Placental epithelial cell (primary cell): ENCODE measurements at places on chromosomes 7 and 10. TPM values are rescaled to one million over a fixed set of nuclear protein-coding genes. Genes with fewer than 3 reads are reported as not detected.

PRLHR gene
- total RNA-seq = under 0.01 TPM in 1 of 2 replicates, not detected in the other

HOXA2 gene
- 0.65 and 4.7 TPM in 2 replicates for total RNA-seq

NEUROG3 gene
- total RNA-seq = not detected in 2 replicates

MYOZ1 gene
- total RNA-seq = 0.43 and 0.79 TPM in 2 replicates

OR2A12 gene
- total RNA-seq = not detected in 2 replicates

GNGT1 gene
- not detected in 2 replicates for total RNA-seq

SOSTDC1 gene
- not detected in 2 replicates for total RNA-seq

BHLHA15 gene
- 0.98 TPM in 1 of 2 replicates, not detected in the other for total RNA-seq

DNAJC12 gene
- not detected in 2 replicates for total RNA-seq

PLEKHS1 gene
- not detected in 2 replicates for total RNA-seq

PCDH15 gene
- total RNA-seq = not detected in 2 replicates

SHTN1 gene
- 10.7 and 14.1 TPM in 2 replicates for total RNA-seq

ASCC1 gene
- total RNA-seq = 30.6 and 37.7 TPM in 2 replicates

FKBP9 gene
- 274 and 324 TPM in 2 replicates for total RNA-seq

AOC1 gene
- total RNA-seq = not detected in 2 replicates

CRPPA gene
- total RNA-seq = 1.6 and 3.1 TPM in 2 replicates

SMKR1 gene
- not detected in 2 replicates for total RNA-seq

GPRIN2 gene
- total RNA-seq = 4.7 TPM in 1 of 2 replicates, not detected in the other

AP3M1 gene
- total RNA-seq = 27.1 and 50.6 TPM in 2 replicates

UNC5B gene
- total RNA-seq = 0.39 and 0.87 TPM in 2 replicates

PPP1R17 gene
- not detected in 2 replicates for total RNA-seq

WAC gene
- 66.0 and 72.9 TPM in 2 replicates for total RNA-seq

RHEB gene
- 31.4 and 43.4 TPM in 2 replicates for total RNA-seq

DYDC2 gene
- not detected in 2 replicates for total RNA-seq

ANKRD1 gene
- 14.5 TPM in 1 of 2 replicates, not detected in the other for total RNA-seq

ZNF503 gene
- total RNA-seq = 14.1 and 18.1 TPM in 2 replicates

ADAMTS14 gene
- total RNA-seq = under 0.01 TPM in 1 of 2 replicates, not detected in the other
